Activated T-helper 1 cell treated with anti-CD3 and anti-CD28 coated beads, Interleukin-2, amount 50 U/mL, for 16 hours (primary cell): ENCODE measurements at places on chromosomes 3 and 15.

DNA sequence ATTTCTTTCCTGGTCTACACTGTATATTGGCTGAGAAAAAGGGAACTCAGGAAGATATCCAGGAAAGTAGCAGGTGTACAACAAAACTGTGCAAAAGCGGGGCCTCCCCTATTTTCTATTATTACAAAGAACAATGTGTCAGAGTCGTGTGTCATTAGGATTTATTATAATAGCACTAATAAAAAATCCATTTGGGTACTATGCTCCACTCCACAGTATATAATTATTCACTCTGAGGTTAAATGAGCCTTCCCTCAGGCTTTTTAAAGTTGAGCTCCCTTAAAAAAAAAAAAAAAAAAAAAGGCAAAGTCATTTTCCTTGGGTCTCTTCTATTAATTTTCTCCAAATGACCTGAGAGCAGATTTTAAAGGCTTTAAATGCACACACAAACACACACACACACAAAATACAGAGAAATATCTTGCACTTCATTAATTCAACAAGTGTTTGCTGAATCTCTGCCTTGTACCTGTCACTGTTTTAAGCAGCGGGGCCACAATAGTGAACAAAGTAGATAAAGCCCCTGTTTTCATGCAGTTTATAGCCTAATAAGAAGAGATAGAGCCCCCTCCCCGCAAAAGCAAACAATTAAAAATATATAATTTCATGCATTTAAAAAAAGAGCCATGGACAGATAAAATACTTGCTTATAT is 1.3 kb upstream of the DPP8 start:
- DNase-seq: no peak

DNA sequence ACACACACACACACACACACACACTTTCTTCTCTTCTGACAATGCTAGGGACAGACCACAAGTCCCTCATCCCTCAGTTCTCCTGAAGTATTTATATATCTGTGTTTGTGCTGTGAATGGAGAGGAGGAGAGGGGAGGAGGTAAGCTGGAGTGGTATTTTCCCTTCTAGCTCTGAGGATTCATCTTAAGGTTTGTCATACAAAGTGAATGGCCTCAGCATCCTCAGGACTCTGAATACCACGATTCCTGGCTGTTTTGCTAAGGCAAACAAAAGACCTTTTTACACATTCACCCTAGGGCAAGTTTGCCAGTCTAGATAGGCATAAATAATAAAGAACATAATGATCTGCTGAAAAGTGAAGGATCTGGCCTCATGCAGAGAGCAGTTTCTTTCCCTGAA is 65.7 kb upstream of the CHMP2B start:
- no peak for DNase-seq

- no peak for DNase-seq
These were observed 129.3 kb downstream of the RBMS3 start for GRCh38 chr3:29410220-29410619.

- DNase-seq: no peak
These were observed 222.2 kb downstream of the CLSTN2 start for GRCh38 chr3:140157161-140157560.

GRCh38 chr3:151011427-151011826 is 38.9 kb upstream of the CLRN1 start:
- no peak for DNase-seq

DNA sequence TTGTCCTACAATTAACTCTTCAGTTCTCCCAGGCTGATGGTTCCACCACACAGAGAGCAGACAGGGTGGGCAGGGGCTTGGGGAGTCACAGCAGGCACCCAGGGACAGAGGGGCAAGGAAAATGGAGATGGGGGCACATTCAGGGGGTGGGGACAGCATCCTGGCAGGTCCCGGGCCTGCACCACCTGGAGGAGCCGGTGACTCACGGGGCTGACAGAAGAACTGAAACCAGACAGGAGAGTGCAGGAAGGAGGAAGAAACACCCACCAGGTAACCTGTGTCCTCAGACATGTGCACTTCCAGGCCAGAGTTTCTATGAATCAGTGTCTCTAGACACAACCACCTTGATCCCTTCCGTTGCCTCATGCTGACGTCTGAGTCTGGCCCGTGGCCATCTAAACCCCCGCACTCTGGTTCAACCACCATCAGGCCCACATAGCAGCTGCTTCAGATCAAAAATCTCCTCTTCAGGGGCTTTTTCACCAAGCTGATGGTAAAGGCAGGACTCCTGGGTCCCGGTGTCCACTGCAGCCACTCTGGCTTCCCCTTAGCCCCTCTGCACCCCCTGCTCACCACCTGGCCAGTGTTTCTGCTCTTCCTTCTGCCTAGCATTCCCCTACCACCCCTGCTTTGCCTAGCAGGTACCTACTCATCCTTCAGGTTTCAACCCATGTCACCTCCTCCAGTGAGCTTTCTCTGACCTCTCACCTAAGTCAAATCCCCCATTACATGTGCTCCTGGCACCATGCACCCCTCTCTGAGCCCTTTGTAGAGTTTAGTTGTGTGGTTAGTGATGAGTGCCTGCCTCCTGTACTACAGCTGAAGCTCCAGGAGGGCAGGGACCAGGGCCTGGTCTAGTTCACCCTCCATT is 16.5 kb upstream of the CYP11A1 start:
- no peak for DNase-seq

- DNase-seq: no peak
These were observed 119.9 kb upstream of the TJP1 start for GRCh38 chr15:29942143-29942542.

GRCh38 chr3:86737517-86737916 is 253.4 kb downstream of the VGLL3 start:
- DNase-seq: no peak

GRCh38 chr3:105399062-105399461 is 32.4 kb downstream of the ALCAM start:
- no peak for DNase-seq

GRCh38 chr3:50515565-50516439 is 12.4 kb upstream of the CACNA2D2 start:
- DNase-seq: no peak

GRCh38 chr3:124652009-124652408 is 78.2 kb upstream of the UMPS start:
- DNase-seq: no peak

- no peak for DNase-seq
These were observed 449.2 kb downstream of the CNTN3 start for GRCh38 chr3:74165211-74165610.
